ENCODE measurements at places on chromosomes 1 and 21.
A peak's percentile ranks its signal among the peaks of the same experiment; 100 is the strongest.

GRCh38 chr1:40781608-40781971 is 2.0 kb upstream of the KCNQ4 start:
- DNase-seq: no peak

DNA sequence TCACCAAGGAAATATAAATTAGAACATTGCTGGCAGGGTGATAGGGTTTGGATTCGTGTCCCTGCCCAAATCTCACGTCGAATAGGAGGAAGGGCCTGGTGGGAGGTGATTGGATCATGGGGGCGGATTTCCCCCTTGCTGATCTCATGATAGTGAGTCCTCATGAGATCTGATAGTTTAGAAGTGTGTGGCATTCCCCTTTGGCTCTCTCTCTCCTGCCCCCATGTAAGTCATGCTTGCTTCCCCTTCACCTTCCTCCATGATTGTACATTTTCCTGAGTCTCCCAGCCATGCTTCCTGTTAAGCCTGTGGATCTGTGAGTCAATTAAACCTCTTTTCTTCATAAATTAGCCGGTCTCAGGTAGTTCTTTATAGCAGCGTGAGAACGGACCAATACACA is 60.6 kb downstream of the VPS26C start:
- no peak for DNase-seq

- DNase-seq: peak; percentile 79
These were observed 8.4 kb upstream of the SLC19A1 start for GRCh38 chr21:45550522-45551210.

GRCh38 chr1:9822490-9822889 is 1.3 kb downstream of the CLSTN1 start:
- DNase-seq: no peak

GRCh38 chr21:29677326-29677725 is 262.5 kb downstream of the GRIK1 start:
- DNase-seq: no peak

DNA sequence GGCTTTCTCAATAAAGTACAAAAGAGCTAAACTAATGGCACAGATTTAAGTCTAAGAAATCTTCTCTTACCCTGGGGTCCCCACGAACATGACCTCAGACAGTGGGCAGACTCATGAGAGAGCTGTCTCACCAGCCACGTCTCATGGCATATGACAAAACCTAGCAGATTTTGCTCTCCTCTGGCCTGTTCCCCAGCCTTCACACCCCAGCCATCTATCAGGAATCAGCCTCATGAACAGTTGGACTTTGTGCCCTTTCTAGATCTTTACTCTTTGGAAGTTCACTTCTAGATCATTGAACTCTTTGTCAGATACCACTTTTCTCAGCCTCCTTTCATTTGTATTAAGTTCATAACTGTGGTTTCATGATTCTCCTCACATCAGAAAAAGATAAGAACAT is 14.2 kb upstream of the HSD3B1 start:
- DNase-seq: no peak

DNA sequence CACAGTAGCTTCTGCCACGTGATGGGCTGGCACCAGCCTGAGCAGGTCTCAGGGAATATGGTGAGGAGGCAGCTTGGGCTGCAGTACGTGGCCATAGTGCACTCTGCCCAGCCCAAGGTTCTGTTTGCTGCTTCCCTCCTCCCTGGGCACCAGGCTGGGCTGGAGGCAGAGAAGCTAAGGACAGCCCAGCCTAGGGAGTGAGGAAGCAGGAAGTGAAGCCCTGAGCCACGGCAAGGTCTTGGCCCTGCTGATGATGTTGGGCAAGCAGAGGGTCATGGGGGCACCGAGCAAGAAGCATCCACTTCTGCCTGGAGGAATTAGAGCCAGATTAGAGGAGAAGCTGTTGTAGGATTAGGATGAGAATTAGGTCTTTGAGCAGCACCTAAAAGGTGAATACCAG is 326.7 kb upstream of the VAMP3 start:
- DNase-seq: no peak

DNA sequence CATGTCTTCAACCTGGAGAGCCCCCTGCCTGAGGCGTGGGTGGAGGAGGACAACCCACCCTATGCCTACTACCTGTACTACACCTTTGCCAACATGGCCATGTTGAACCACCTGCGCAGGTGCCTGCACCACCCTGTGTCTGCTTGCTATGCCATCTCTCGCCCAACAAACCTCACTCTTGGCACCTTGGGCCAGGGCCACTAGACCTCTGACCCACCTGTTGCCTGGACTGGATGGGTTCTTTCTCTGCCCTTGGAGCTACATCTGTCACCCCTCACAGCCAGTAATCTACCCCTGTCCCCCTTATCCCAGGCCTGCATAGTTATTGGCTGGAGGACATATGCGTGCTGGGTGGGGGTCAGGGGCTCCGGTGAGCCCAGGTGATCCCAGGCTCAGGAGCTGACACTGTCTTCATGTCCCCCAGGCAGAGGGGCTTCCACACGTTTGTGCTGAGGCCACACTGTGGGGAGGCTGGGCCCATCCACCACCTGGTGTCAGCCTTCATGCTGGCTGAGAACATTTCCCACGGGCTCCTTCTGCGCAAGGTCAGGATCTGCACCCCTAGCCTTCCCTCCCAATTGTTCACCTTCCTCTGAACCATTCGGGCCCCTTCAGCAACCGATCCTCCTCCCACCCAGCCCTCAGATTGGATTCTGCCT is 9.9 kb downstream of the AMPD2 start:
- DNase-seq: no peak
